ENCODE measurements at places on chromosomes 13 and 19.
A peak's percentile ranks its signal among the peaks of the same experiment; 100 is the strongest.

DNA sequence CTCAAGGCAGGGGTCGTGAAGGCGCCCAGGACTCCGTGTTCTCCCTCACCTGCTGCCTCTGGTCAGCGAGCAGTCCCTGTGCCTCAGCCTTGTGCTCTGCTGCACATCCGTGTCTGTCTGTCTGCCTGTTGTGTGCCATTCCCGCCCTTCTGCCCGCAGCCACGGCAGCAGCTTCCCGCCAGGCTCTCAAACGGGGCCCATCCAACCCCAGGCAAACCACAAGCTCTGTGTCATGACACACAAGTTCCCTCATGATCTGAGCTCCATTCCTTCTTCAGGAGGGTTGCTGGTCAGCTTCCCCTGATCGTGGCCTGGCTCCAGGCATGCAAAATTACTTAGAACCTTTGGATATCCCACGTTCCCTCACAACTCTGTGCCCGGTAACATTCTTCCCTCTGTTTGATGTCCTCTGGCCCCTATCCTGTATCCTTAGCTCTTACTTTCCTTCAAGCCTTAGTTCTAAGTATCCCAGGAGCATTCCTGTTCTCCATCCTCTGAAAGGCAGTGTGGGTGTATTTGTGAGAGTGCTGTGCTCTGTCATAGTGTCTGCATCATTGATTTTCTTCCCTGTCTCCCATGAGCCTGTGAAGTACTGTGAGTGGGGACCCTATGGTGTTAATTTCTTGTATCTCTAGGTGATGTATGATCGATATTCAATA lies 3.2 kb downstream of the GPR183 start:
- DNase-seq, result peak; percentile 19

- no peak for DNase-seq
Measured at GRCh38 chr13:78334059-78334458, 269.3 kb downstream of the POU4F1 start.

DNA sequence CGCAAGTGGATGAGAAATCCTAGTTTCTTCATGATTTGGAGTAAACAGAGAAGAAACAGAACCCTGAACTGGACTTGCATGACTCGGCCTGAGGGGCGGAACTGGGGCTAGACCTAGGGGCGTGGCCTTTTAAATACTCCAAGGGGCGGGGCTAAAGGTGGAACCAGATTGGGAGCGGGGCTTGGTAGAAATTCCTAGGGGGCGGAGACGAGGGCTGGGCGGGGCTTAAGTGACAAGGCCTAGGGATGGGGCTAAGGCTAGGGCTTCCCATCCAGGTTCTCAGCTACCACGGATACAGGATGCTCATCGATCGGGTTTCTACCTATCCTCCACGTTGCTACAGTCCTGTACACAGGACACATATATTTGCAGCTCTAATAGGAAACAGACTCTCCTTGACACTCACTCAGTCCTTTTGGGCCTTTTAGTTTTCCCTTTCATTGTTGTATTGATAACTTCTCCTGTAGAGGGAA lies 372 bp upstream of the ZNF699 start:
- DNase-seq, result no peak

DNA sequence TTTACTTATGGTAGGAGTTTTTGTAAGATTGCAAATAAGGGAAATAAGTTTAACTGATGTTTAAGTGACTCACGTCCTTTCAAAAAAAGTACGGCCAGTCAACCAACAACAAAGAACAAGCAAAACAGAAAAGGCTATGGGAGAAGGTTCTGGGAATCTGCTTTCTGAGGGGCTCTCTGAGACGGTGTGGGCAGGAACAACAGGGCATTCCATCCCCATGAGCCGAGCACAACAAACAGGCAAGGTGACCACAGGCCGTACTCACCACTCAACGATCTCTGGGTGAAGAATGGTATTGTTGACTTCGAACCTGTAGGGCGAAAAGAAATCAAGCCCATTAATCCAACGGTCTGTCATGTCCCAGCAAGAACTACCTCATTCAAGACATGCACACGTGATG lies 43.8 kb downstream of the PEPD start:
- no peak for DNase-seq

DNA sequence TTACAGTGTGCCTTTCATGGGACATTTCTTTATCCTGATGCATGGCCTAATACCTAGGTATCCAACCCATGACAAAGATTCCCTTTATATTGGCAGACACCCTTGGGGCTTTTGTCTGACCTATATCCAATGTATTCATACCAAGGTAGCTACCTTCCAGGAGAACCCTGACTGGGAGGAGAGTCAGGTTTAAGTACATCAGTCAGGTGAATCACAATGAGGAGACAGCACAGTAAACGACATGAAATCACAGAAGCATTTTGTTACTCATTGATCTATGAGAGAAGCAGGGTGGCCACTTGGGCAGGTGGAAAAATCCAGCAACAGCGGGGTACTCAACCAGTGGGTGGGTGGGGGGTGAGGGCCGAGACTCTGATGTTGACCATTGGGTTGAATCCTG lies 527.4 kb upstream of the ATXN8OS start:
- no peak for DNase-seq

GRCh38 chr13:95115525-95115924 lies 185.7 kb downstream of the ABCC4 start:
- DNase-seq, result no peak

DNA sequence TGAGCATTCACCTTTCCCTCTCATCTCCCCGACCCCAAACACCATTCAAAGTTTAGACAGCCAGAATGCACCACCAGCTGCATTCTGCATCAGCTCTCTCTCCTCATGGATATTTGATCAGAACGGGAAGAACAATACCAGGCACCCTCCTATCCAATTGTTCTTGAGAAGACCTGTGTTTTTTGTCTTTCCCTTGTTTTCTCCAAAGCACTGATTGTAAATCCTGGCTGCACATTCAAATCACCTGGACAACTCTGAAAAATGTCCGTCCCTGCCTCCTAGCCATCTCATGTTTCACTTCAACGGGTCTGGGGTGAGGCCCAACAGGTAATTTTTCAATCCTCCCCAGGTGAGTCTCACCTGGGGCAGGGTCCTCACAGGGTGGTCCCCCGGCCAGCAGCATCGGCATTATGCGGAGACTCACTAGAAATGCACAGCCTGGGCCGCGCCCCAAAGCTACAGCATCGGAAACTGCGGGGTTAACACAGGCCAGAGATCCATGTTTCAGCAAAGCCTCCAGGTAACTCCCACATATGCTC lies 5.5 kb downstream of the IRS2 start:
- DNase-seq, result no peak

DNA sequence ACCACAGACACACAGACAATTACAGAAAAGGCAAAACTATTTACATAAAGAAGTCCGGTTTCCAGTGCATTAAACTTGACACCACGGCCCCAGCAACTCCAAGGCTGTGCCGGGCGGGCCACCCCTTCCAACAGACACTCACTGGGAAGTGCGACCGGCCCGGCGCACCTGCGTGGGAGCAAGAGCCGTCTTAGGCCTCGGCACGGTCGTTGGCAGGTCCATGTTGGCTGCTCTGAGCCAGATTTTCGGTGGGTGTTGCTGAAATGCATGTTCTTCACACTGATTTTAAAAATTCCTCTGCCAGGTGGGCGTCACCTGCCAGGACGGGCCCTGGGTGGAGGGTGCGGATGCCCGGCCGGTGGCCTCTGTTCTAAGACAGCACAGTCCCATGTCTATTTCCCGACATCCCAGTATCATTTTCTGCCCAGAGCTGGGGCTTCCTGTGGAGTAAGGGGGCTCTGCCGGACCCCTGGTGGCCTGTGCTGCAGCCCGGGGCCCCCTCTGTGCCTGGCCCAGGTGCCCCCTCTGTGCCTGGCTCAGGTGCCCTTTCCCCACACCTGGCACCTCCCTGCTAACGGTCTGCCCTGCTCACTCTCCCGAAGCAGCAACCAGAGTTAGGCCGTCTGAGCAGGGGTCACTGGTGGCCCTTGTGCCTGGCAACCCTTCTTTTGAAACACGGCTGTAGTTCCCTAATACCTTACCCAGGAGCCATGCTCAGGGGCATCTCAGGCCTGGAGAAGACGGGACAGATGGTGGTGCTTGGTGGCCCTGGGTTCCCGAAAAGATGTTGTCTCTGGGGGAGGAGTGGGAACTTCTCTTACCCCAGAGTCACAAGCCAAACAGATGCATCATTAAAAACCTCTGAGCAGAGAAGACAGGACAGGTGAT lies 9.2 kb downstream of the TMEM255B start:
- DNase-seq, result no peak

GRCh38 chr19:50697414-50698124 lies 22.0 kb downstream of the SHANK1 start:
- no peak for DNase-seq

DNA sequence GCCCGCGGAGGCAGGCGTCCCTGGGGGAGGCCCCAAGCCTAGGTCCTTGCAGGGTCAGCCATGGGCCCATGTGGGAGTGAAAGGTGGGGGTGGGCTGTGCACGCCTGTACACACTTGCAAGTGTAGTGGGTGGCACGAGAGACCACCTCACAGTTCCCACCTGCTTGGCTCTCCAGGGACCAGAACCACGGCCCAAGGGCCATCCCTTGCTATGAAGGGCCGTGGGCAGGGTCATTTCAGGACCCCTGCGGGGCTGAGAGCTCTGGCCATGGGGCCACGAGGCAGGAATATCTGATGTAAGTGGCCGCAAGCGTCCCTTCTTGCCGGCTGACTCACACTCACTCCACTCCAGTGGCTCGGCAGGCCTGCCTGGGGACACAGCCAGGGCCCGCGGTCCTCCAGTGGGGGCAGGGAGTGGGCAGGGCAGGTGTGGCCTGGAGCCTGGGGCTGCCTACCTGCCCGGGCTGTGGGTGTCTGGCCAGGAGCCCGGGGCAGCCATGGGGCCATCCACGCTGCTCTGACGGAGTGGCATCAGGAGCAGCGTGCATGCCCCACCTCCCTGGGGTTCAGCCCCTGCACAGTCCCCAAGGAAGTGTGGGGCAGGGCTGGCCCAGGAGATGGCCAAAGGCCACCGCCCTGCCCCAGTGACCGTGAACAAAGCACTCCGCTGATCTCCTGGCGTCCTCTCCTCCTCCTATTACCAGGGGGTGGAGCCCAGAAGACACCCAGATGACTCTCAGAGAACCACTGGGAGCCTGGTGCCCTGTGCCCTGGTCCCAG lies 8.6 kb upstream of the MKNK2 start:
- no peak for DNase-seq

All from activated naive CD8-positive, alpha-beta T cell treated with anti-CD3 and anti-CD28 coated beads for 36 hours (primary cell).